ENCODE measurements at places on chromosomes 16 and 17.

DNA sequence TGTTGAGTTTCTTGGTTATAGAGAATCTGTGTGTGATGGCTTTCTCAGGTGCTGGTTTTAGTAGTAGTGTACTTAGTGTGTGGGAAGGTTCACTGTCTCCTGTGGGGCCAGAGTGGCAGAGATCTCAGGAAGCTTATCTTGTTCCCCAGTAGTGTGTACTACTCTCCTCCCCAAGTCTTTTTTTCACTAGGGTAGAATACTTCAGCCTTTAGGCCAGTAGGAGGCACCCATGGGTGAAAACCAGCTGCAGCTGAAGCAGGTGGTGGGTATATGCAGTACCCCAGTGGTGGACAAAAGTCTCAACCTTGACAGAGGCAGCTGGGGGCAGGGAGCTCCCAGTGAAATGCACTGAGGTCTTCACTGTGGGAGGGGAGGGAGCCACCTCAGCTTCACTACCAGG lies 109.9 kb downstream of the PHKB start:
- DNase-seq = no peak

GRCh38 chr16:56355221-56355620 lies 70.1 kb downstream of the AMFR start:
- DNase-seq = peak; percentile 28

GRCh38 chr16:4894276-4895150 lies 42.4 kb downstream of the PPL start:
- DNase-seq = no peak

- DNase-seq = no peak
Measured at GRCh38 chr16:85312642-85313525, 200.6 kb upstream of the CIBAR2 start.

- DNase-seq = no peak
Measured at GRCh38 chr17:67353929-67354574, 12.3 kb downstream of the PSMD12 start.

GRCh38 chr17:47076171-47076570 lies 97.1 kb upstream of the RPRML start:
- DNase-seq = no peak

- no peak for DNase-seq
Measured at GRCh38 chr17:42817866-42818265, 6.2 kb downstream of the BECN1 start.

DNA sequence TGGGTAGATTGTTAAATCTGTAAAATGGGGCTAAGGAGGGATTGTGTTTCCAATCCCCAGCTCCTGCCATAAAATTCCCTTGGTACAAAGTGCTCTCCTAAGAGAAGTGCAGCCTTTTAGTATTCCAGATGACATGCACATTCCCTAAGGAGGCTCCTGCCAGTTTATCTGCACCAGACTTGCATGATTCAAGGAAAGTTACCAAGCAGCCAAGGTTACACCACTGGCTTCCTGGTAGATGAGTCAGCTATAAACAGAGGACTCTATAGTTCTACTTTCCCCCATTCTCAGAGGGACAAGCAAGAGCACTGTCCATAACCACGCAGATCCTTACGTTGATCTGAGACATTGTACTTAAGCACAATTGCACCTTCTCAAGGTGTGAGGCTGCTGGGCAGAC lies 1.9 kb downstream of the CALB2 start:
- DNase-seq = no peak

- DNase-seq = no peak
Measured at GRCh38 chr16:30736995-30737793, 11.0 kb upstream of the PHKG2 start.

DNA sequence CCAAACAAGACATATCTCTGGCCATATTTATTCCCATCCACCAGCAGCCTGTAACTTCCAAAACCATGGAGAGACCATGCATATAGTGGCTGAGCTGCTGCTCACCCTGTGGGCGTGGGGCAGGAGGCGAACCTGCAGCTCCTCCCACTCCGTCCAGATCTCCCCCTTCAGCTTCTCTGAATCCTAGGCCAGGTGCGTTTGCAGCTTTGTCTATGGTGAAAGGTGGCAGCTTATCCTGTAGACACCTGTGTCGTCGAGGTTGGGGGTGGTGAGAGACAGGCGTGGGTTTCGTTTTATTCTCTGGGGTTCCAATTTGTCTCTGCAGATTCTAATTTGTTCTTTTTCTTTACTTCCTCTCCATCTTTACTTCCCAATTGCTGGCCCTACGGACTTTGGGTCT lies 9.7 kb upstream of the ANKS4B start:
- no peak for DNase-seq

GRCh38 chr16:49740256-49740655 lies 115.7 kb downstream of the ZNF423 start:
- no peak for DNase-seq

DNA sequence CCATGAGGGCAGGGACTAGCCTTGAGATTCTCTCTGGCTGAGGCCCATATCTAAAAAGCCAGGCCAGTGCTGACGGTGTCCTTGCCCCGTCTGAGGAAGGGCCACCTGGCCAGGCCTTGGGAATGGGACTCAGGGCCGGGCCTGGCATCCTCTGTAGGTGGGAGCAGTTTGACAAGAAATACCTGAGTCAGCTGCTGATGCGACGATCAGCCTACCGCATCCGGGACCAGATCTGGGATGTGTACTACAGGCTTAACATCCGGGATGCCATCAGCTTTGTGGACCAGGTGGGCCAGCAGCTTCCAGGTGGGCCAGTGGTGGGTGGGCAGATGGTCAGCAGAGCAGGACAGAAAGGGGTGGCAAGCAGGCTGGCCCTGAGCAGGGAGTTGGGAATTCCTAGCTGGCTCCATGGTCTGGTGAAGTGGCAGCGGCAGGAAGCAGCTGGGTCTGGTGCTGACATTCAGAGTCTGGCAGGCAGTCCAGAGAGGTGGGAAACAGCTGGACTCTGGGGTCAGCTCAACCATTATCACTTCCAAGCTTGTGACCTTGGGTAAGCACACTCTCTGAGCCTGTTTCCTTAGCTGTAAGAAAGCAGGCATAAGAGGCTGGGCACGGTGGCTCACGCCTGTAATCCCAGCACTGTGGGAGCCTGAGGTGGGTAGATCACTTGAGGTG lies 9.5 kb downstream of the SLC9A5 start:
- no peak for DNase-seq

GRCh38 chr16:84730406-84731106 lies 30.8 kb downstream of the USP10 start:
- no peak for DNase-seq

DNA sequence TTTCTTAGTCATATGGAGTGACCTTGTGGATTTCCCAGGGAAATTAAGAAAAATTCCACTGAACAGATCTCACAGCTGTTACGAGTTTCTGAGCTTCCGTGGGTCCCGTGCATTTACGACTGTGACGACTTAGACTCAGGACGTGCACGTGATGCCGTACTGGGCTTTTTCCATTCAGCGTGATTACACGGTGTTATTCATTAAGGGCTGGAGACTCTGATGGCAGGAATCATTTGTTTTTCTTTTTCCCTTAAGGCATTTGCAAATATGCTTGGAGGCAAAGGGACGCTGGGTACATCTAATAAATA lies 57.2 kb downstream of the TBC1D16 start:
- DNase-seq = no peak

DNA sequence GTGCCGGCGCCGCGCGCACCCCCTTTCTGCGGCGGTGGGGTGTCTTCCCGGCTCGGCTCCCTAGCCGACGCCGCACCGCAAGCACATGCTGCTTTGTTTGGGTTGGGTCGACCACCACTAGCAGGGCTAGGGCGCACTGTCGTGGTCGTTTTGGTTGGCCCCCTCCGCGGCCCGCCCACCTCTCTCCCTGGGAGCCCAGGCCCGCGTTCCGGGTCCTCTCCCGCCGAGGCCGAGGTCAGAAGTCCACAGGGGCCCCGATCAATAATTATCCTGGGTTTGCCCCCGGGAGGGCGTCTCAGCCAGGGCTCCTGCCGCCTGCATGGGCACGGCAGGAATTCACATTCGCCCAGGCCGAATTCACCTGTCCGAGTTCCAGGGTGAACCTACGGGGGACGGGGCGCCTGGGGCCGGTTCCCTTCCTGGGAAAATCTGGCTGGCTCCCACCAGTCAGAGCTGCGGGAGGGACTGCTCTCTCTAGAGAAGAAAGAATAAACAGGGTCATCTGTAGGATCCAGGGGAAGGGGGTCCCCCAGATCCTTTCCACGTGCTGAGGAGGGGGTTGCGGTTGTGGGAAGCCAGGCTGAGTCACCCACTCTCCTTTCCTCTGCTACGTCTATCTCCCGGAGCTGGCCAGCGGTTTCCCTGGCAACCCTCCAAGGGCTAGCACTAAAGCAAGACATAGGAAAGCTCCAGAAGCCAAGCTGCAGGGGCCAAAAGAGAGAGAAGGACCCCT lies 584 bp upstream of the STAT5B start:
- no peak for DNase-seq

GRCh38 chr16:56861092-56861610 lies 3.9 kb upstream of the SLC12A3 start:
- DNase-seq = no peak

- DNase-seq = no peak
Measured at GRCh38 chr17:4553669-4554068, 1.5 kb downstream of the MYBBP1A start.

DNA sequence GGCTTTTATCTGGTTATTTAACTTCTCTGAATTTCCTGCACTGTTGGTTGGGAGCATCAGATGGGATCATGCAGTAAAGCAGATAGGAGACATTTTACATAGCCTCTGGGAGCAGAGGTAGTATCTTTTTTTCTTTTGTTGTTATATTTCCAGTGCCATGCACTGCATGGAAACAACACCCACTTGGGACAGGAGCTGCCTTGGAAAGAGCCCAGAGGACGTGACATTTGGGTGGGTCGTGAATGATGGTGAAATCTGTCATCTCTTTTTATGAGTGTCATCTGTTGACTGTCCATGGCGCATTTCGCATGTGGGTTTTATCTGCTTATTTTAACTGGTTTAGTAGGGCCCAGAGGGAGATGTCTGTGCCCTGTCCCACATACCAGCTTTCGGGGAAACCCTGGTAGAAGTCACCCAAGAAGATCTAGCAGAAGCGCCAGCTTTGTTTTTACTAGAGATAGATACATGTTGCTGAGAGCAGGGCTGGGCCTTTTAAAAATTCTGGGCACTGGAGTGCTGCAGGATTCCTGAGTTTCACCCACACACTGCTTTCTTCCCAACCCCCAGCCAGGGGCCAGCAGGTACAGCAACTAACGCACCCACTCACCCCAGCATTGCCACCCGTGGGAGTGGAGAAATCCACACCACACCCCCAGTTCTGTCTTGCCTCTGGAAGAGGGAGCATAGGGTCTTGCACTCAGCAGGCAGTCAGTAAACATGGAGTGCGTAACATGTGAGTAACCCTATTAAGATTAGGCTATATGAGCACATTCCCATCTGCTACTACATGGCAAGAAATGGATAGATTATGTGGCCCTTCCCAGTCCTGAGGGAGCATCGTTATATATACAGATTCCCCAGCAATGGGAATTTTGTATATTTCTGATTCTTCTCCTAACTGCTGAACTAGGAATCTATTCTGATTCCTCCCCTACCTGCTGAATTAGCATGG lies 8.4 kb upstream of the TERF2 start:
- no peak for DNase-seq

GRCh38 chr17:12918142-12918541 lies 99.7 kb downstream of the ELAC2 start:
- no peak for DNase-seq

- DNase-seq = peak; percentile 59
Measured at GRCh38 chr17:75242461-75243042, 18.9 kb downstream of the GGA3 start.

DNA sequence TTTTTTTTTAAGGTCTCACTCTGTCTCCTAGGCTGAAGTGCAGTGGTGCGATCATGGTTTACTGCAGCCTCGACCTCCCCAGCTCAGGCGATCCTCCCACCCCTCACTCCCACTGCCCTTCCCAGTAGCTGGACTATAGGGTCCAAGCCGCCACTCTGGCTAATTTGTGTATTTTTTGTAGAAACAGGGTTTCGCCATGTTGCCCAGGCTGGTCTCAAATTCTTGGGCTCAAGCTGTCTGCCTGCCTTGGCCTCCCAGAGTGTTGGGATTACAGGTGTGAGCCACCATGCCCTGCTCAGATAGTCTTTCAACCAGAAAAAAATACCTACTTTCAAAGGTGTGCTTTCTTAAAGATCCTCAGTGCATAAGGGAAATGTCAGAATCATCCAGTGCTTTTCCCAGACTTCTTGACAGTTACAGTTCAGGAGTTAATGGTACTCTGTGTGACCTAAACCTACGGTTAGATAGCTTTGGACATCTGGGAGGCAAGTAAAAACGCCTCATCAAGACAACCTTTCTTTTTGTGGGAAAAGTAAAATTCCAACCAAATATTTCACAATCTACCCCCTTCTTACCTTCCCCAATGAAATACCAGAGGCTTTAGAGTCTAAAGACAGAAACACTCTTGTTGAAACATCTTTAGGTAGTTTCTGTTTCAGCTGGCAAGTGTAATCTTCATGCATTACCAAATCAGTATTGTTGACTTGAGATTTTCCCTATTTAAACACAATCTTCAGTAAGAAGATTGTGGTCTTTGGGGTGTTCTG lies 6.8 kb downstream of the RSPRY1 start:
- DNase-seq = no peak

- DNase-seq = no peak
Measured at GRCh38 chr17:13400491-13400890, 201.2 kb downstream of the HS3ST3A1 start.

DNA sequence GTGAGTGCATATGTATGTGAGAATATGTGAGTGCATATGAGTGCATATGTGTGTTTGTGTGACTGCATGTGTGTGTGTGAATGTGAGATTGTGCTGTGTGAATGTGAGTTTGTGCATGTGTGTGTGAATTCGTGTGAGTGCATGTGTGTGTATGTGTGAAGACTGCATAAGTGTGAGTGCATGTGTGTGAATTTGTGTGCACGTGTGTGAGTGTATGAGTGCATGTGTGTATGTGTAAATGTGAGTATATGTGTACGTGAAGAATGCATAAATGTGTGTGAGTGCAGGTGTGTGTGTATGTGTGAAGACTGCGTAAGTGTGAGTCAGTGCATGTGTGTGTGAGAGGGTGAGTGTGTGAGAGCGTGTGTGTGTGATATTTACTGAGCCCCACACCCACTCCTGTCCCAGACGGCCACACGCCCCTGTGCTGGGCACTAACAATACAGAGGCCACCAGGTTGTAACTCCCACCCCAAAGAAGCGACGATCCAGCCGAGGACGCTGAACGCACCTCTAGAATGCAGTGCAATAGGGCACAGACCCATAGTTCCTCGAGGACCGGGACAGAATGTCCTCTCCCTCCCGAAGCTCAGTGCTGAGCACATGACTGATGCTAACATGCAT lies 97.8 kb downstream of the C16orf95 start:
- DNase-seq = no peak

GRCh38 chr16:84368308-84368996 lies at the start of gene ATP2C2:
Gene ATP2C2 (plus strand): TSS chr16:84368538. CDS start chr16:84368616, 78 bp downstream.
- no peak for DNase-seq

GRCh38 chr17:77834170-77835115 lies 124.1 kb upstream of the TNRC6C start:
- DNase-seq = peak; percentile 71

- DNase-seq = peak; percentile 55
Measured at GRCh38 chr17:63961355-63962212, 11.1 kb downstream of the SCN4A start.

GRCh38 chr16:17177242-17177958 lies 293.4 kb downstream of the XYLT1 start:
- no peak for DNase-seq

- no peak for DNase-seq
Measured at GRCh38 chr17:64055183-64056142, 35.0 kb upstream of the ICAM2 start.

Data from activated T-cell treated with anti-CD3 and anti-CD28 coated beads, Interleukin-2, amount 50 U/mL, for 24 hours (primary cell).